Left colon (tissue), 2 donors: ENCODE measurements at places on chromosomes 6 and 20. TPM values are rescaled to one million over a fixed set of nuclear protein-coding genes. Genes with fewer than 3 reads are reported as not detected.

Gene AIG1
- 15.6 TPM for total RNA-seq

Gene LRRC1
- 85.7 TPM for total RNA-seq

Gene KCNK15
- 0.25 TPM for total RNA-seq

Gene MOG
- not detected for total RNA-seq

Gene SYNJ2
- total RNA-seq, result 35.4 TPM

Gene MOXD1
- total RNA-seq, result 0.79 TPM

DNA sequence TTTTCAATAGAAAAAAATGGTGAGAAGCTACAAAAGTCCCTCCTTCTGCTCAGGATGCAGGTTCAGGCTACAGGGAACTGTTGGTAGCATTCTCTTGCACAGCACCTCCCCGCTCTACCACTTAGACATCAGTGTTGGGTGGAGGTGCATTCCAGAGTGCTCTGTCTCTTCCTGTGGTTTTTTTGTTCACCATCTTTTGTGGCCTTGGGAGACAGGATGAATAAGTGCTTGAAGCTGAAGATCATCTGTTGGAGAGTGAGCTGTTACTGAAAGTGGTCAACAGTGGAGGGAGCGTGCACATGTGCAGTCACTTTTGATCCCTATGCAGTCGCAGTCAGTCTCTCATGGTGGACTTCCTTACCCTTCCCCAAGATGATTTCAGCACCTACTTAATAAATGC is 16.6 kb upstream of the BTBD3 start:
- DNase-seq, result no peak

DNA sequence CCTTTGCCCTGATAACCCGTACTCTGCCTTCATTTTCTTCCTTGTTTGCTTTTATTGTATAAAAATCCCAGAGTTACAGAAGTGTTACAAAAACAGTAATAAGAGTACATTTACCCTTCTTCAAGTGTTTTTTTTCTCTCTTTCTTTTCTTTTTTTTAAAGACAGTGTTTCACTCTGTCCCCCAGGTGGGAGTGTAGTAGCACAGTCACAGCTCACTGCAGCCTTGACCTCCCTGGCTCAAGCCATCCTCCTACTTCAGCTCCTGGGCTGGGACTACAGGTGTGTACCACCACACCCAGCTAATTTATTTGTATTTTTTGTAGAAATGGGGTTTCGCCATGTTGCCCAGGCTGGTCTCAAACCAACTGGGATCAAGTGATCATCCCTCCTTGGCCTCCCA is 402.7 kb downstream of the CDKAL1 start:
- DNase-seq, result no peak

- no peak for DNase-seq
Observed at GRCh38 chr20:48186915-48187314, 401.6 kb upstream of the SULF2 start.

DNA sequence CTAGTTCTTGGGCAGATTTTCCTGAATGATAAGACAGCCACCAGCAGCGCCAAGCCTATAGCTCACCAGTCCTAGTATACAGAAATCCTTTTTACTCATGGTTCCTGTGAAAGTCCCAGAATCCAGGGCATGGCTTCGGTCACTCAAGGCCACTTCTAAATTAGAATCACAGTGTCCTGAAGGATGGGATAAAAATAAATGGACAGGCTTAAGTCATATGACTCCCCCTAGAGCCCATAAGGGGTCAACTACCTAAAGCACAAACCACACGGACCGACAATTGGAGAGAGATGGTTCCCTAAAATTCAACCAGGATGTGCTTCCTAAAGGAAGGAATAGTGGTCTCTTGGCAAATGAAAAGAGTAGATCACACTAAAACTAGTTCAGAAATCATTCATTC is 404.1 kb upstream of the PLCB4 start:
- no peak for DNase-seq

DNA sequence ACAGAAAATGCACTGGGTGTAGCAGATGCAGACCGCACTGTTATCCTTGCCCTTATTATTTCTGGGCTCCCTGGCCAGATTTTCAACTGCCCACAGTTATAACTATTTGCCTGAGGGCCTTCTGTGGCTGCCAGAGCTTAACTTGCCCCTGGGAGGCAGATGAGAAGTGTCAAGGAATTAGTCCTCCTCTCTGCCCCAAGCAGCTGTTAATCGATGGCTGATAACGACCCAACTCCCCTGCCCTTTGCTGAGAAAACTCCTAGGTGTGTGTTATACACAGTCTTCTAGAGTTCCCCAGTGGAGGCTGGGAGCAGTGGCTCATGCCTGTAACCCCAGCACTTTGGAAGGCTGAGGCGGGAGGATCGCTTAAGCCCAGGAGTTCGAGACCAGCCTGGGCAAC is 44.4 kb upstream of the SHLD1 start:
- no peak for DNase-seq

DNA sequence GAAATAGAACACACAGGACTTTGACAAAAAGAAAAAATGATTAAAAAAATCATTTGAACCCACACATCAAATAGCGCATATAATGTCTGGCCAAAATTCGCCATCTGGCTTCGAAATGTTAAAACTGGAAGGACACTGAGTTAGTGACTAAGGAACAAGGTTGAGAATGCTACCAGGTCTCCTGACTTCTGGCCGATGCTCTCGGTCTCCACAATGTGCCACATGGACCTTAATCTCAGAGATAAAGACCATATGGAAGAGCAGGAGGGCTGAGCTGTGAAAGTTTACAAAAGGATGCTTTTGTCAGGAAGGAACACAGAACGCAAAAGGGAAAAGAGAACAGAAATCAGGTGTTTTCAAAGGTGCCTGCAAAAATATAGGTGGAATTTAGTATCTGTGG is 54.7 kb downstream of the FAXC start:
- DNase-seq, result no peak
